ENCODE measurements at places on chromosomes 4 and X.

DNA sequence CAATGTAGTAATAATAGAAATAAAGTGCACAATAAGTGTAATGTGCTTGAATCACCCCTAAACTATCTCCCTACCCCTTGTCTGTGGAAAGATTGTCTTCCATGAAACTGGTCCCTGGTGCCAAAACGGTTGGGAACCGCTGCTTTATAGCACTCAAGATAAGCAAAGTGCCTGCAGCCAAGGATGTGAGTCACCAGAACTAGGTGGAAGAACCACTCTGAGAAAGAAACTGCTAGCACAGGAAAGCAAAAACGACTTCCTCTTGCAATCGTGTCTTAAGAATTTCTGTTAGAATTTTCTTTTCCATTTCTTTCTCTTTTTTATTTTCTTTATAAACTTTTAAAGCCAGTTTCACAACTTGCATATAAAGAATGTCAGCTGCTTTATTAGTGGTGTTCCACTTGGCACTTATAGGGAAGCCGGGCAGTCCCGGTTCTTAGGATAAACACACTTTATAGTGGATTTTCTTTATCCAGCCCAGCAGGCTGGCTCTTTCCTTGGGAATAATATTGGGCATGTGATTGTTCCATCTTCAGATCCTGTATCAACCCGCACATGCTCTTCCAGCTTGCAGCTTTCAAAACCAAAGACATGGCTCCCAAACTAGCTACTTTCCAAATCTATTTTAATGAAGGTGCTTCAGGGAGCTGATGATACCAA is 32.3 kb upstream of the CXCL8 start:
- no peak for DNase-seq

GRCh38 chr4:125573368-125573767 is 258.6 kb downstream of the FAT4 start:
- no peak for DNase-seq

DNA sequence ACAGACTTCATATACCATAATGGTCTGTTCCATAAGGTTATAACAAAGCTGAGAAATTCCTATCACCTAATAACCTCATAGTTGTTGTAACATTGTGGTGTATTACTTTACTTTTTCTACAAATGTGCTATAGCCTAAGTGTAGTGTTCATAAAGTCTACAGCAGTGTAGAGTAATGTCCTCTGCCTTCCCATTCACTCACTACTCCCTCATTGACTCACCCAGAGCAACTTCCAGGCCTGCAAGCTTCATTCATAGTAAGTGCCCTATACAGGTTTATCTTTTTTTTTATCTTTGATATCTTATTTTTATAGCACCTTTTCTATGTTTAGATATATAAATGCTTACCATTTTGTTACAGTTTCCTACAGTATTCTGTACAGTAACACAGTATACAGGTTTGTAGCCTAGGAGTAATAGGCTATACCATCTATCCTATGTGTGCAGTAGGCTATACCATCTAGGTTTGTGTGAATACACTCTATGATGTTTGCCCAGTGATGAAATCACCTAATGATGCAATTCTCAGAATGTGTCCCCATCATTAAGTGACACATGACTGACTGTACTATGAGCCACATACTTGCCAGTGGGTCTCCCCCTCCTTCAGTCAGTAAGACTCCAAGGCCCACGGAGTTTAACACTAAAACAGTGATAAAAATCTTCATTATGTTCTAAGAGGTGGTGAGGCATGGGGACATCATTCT is 299.9 kb downstream of the UNC5C start:
- DNase-seq, result no peak

- no peak for DNase-seq
Measured at GRCh38 chr4:82578935-82579334, 17.1 kb upstream of the TMEM150C start.

- no peak for DNase-seq
Measured at GRCh38 chrX:68461093-68461492, 27.8 kb upstream of the OPHN1 start.

DNA sequence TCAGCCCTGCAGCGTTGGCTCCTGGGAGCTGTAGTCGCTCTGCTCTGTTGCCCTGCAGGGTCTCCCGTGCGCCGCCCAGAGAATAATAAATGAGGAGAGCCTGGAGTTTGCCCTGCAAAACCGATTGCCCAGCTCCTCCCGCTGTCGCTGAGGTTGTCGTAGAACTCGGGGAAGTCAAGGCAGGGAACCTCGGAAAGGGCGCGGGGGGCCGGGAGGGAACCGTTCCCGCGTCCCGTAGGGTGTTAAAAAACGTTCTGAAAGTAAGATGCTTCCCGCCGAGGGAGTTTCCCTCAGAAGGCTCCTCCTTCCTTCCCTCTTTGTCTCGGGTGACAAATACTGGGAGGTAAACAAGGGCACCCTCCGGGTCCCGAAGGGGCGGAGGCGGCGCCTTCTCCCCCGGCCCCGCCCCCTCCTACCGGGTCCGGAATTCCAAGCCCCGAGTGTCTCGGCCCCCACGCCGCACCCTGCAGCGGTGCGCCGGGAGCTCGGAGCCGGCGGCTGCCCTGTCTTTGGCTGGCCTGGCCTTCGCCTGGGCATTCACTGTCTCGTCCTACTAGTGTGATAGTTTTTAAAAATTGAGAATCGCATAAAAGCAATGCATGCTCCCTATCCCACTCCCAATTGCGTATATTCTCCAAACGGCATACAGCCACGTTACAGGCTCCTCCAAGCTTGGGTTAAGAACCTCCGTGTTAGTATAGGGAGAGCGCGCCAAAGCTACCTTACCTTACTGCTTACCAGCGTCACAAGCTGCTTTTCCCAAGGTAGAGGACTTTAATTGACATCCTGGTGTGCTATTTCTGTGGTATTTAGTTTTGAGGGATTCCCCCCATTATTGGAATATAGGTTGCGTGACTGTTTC is 964 bp upstream of the HMGB2 start:
- DNase-seq, result no peak

DNA sequence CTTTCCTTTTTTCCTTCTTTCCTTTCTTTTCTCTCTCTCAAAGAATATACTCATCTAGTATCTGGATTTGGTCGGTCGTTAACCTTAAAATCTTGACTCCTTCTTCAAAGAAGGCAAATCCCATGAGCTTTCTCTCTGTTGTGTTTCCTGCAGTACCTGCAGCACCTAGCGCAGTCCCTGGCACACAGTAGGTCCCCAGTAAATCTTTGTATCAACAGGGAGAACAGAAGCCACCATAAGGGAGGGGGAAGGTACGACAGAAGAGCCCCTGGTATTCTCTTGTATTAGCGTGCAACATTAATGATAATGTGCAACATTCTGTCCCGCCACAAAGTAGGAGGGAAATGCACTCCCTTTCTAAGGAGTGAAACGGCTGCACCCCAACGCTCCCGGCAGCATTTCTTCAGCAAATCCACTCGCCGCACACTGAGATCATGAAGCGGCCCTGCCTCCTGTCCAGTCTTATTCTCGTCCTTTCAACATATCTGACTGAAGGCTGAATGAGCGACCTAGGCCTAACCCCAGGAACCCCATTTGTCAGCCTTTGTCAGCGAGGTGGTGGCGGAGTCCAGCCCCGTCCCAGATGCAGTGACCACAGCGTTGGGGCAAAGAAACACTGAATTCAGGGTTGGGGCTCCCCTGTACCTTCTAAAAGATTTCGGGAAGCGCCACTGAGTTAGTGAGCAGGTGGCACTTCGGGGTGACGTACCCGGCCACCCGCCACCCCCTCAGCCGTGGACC is 133.7 kb downstream of the AMELX start:
- DNase-seq, result no peak

GRCh38 chrX:43068639-43069038 is 290.7 kb upstream of the PPP1R2C start:
- DNase-seq, result no peak

Data from activated B cell treated with CpG ODN at 0.5 μM for 24 hours (primary cell).